ENCODE measurements at places on chromosomes 5 and 9.

- DNase-seq = no peak
Measured at GRCh38 chr5:116562669-116563068, 12.0 kb downstream of the SEMA6A start.

GRCh38 chr5:114999176-114999575, 170.5 kb downstream of the TRIM36 start:
- no peak for DNase-seq

DNA sequence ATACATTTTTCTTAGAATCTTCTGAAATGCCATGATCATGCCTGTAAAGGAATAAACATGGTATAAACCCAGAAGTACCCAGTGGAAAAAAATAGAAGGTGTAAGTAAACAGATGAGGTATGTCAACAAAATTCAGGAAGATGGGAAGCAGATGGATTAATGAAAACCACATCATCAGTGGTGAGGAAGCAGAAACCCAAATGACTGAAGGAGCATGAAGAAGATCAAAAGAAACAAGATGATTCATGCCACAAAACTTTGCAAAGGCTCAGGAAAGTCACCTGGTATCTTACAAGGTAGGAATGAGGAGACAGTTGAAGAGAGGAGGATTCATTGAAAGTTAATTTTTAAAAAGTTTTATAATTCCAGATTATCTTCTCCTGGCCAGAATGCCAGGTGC, 132.8 kb upstream of the PAPPA start:
- no peak for DNase-seq

GRCh38 chr5:147167529-147167928, 67.3 kb upstream of the STK32A start:
- no peak for DNase-seq

DNA sequence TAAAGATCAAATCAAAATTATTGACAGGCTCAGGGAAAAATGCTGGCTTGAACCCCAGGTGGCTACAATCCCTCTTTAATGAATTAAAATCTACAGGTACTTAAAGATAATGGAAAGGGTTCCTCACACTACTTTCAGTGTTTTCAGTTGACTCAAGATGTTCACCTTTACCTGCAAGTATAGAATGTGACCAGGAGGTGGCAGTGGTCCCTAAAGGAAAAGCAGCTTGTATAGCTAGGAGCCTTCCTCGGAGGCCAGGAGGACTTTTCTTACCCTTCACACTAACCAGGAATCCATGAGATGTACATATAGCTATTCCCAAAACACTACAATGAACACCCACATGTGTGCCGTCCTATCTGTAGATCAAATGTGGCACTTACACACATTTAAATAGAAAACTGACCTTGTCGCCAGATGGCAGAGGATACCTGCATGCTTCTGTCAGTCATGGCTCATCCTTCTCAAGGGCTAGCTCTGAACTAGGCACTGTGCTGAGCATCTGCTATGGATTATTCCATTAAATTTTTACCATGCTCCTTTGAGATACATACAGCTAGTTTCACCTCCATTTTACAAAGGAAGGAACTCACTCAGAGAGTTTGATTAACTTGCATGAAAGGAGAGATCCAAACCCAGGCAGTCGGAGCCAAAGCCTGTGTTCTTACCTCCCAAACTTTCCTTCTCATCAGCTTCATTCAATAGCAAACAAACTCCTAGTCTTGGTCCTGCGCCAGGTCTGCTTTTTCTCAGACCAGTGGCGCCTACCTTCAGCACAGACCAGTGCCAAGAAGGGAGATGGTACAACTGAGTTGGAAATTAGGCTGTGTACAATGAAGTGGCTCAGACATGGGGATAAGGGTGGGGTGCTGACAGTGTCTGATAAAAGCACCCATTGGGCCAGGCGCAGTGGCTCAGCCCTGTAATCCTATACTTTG, 24.5 kb downstream of the C9orf152 start:
- no peak for DNase-seq

- no peak for DNase-seq
Measured at GRCh38 chr9:112900901-112901300, 10.2 kb upstream of the SLC46A2 start.

DNA sequence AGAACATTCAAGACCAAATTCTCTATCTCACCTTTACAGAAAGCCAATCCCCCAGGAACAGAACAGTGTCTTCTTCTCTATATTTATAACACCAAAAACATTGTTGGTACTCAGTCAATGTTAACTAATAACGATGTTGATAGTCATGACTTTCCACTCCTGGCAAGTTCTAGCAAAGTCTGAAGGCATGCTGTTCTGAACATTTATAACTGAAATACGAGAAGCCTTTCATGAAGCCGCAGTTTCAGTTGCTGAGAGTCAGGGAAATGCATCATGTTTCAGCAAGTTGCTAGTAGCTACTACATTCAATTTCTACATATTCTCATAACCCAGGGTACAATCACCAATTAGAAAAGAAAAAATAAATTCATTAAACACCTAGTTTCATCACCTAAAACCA, 301.4 kb downstream of the PDE4D start:
- no peak for DNase-seq

GRCh38 chr9:87685871-87686519, 39.9 kb upstream of the CTSL start:
- no peak for DNase-seq

DNA sequence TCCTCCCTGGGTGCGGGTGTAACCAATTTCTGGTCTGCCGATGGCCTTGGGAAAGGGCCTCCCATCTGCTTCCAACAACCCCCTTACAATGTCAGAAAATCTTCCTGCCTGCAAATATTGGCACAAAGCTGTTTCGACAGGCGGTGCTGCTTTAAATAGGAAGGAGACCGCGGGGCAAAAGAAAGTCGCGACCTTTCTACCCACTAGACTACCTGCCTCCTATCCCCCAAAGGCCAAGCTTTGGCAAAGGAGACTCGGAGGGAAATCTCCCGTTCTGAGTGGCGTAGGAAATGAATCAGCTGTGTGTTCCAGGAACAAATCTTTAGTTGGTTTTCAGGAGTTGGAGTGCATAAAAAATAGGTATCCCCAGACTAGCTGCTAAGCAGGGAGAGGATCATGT, 36.8 kb upstream of the NFIB start:
- no peak for DNase-seq

DNA sequence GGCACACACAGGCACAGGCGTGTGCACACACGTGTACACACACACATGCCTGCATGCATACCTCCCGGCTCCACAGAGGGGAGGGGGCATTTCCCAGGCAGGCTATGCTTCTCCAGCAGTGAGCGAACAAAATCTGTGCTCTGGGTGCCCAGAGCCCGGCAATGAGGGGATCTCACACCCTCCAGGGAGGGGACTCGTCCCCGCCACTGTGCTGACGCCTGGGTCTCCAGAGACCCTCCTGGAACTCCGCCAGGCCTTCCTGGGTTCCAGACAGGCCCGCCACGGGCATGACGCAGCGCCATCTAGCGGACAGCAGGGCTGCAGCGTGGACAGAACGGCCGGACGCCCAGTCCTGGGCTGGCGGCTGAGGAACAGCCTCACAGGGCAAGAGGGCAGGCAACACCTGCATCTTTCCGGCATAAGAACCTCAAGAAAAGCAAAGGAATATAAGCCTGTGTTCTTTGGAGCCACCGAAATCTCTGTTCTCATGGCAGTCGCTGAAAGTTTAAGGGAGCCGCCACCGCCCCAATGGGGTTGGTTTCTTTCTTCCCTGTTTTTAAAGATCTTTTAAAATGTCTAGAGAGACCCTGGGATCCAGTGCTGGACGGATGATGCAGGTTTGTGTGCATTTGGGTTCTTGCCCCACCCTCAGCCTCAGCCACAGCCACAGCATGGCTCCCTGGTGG, 135.6 kb upstream of the PPP1R26 start:
- DNase-seq = no peak

DNA sequence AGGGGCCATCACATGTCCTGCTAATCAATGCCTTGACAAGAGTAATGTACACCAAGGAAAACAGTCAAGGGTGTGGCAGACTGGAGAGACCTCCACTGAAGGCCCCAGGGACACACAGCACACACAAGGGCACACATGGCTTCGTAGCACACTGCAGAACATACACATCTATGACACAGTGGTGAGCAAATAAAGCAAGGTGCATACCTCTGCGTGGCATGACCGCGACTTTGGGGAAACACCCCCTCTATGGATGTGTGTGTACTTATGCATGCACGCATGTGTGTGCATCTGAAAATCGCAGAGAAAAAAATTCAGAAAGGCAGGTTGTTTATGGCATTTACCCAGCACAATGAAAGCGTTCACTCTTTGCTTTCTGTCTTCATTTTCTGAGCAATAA, 20.5 kb downstream of the SEMA4D start:
- DNase-seq = no peak

DNA sequence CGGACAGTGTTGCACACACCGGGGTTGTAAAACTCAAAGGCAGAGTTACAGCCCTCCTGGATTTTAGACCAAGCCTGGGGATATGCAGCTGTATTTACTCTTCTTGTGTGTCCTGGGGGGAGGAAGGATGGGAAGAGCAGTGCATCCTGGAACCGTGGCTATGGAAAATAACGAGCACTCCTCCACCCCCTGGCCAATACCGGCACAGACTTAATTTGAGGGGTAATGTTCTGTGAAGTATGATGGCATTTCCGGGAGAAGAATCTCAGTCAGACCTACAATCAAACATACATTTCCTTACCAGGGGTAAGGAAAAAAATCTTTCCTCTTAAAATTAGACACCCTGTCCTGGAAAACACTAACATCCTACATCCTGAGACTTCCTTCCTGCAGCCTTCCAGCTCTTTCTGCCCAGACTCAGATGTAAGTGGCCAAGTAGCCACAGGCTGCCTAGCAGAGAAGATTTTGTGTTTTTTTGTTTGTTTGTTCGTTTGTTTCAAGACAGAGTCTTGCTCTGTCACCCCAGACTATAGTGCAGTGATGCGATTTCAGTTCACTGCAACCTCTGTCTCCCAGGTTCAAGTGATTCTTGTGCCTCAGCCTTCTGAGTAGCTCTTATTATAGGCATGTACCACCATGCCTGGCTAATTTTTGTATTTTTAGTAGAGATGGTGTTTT, 11.0 kb upstream of the ERMP1 start:
- DNase-seq = no peak

GRCh38 chr9:311841-312240, 97.2 kb downstream of the DOCK8 start:
- DNase-seq = no peak

- no peak for DNase-seq
Measured at GRCh38 chr9:110844121-110844520, 175.5 kb downstream of the MUSK start.

DNA sequence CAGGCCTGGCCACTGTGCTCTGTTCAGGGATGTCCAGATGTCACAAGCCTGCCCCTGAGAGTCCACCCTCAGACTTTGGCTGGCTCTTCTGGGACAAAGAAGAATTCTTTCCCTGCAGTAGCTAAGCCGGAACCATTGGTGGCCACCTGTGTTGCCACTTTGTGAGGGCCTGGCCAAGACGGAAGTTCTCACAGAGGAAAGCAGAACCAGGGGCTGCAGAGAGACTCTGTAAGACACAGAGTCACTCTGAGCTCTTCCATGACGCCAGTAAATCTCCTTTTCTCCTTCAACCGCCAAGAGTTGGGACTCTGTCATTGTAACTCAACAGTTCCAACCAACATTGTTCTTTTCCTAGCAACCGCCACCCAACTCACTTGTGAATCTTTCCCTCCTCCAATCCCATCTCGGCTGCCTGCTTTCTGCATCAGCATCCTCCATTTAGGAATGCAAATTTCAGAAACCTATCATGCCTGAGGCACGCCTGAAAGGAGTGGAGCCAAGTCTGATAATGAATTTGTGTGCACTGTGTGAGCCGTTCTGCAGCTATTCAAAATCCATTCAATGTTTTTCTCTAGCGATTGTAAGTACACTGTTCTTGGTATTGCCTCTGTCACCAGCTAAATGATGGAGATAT, 37.8 kb upstream of the ATP6V1G1 start:
- no peak for DNase-seq

- no peak for DNase-seq
Measured at GRCh38 chr9:131010482-131011273, 1.7 kb downstream of the LAMC3 start.

DNA sequence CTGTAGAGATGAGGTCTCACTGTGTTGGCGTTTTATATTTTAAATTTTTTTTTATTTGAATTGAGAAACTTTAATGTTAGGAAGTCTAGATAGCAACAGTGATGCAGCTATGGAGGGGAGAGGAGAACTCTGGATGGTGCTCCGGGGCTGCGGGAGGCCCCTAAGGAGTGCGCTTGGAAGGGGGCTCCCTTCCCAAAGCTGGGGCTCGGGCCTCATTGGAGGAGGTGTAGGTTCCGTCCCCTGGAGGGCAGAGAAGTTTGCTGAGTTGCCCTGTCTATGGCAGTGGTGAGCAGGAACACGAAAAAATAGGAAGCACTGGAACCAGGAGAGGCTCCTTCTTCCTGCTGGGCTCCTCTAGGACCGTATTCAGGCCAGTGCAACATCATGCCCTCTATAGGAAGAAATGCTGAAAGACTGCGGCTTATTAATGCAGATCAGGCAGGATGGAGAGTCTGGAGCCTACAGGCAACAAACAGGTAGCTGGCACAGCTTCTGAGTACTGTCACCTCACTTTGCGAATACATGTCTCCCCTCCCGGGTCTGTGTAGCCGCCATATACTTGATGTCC, 16.1 kb downstream of the AHRR start:
- DNase-seq = no peak

DNA sequence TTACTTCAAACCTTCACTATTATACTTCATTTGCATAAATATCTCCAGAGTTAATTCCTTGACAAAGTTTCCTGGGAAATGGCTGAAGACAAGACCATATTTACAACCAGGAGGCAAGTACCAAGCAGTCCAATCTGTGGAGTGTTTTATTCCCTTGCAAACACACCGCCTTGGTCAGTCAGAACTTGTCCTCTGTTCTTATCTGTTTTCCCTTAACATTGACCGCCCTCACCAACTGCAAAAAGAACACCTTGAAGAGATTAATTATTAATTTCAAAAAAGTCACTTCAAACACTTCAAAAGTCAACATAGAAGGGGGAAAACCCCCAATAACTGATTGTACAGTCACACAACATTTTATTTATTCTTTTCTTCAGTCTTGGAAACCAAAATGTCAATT, 269.0 kb upstream of the RGMB start:
- no peak for DNase-seq

All from forelimb muscle (tissue), 1 donor.